Stimulated activated CD8-positive, alpha-beta memory T cell treated with anti-CD3 and anti-CD28 coated beads, Interleukin-2, amount 100 ng/mL, for 48 hours (primary cell): ENCODE measurements at places on chromosomes 12 and 14.

GRCh38 chr12:49932533-49933130 is 17.9 kb upstream of the AQP2 start:
- DNase-seq, result no peak

GRCh38 chr12:28424965-28425364 is 234.7 kb downstream of the CCDC91 start:
- no peak for DNase-seq

GRCh38 chr12:11085419-11085818 is 6.7 kb downstream of the TAS2R43 start:
- no peak for DNase-seq

GRCh38 chr12:27769142-27769673 is 10.8 kb upstream of the KLHL42 start:
- DNase-seq, result no peak

DNA sequence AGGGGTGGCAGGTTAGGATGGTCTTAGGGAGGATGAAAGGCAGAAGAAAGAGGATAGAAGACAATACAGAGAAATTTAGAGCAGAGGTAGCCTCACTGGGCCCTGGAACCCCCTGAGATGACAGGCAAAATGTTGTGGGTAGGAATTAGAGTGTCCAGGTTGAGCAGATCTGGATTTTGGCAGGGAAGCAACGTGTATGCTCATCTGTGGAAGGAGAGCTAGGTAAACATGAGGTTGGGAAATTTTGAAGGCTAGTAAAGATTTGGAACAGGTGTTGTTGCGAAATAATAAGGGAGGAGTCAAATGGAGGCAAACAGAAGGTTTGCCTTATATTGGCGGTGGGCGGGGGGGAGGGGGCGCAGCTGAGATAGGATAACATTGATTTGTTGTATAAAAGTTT is 5.3 kb downstream of the HSD17B6 start:
- DNase-seq, result no peak

- no peak for DNase-seq
These were observed 168.0 kb downstream of the DACT1 start for GRCh38 chr14:58805605-58806409.

- DNase-seq, result no peak
These were observed 339.0 kb downstream of the TMEM121 start for GRCh38 chr14:105865266-105865903.
